ENCODE measurements at places on chromosomes 3 and 15.

DNA sequence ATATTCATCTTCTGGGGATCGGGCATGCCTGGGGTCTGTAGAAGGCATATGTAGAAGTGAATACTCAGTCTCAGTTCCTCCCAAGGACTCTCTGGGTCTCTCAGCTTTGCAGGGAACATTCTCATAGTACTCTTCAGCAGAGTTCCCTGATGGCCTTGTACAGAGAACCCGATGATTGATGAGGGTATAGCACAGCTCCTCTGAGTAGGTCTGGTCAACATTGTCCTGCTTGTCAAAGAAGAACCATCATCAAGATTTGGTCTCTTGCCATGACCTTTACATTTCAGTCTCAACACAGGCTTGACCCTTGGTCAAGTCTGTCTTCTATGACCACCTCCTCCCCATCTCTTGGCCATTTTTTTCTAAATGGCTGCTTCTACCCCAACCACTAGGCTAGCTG lies 9.5 kb downstream of the GCSAM start:
- DNase-seq, result no peak

GRCh38 chr3:46575577-46576222 lies 9.6 kb upstream of the LRRC2 start:
- DNase-seq, result no peak

DNA sequence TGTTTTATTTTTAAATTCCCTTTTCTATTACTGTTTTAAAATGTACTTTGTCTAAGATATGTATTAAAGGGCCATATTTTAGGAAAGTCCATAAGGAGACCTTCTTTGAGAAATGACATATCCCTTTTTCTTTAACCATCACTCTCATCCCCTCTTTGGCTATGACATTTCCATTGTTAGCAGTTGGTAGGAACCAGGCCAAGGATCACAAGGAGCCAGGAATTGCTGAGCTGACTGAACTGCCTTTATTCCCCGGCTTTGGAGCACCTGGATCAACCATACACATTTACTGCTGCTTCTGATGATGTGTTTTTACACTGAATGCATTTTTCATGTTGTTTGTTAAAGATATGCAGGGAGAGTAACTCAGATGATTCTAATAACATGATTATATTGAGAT lies 79.7 kb downstream of the HHLA2 start:
- no peak for DNase-seq

DNA sequence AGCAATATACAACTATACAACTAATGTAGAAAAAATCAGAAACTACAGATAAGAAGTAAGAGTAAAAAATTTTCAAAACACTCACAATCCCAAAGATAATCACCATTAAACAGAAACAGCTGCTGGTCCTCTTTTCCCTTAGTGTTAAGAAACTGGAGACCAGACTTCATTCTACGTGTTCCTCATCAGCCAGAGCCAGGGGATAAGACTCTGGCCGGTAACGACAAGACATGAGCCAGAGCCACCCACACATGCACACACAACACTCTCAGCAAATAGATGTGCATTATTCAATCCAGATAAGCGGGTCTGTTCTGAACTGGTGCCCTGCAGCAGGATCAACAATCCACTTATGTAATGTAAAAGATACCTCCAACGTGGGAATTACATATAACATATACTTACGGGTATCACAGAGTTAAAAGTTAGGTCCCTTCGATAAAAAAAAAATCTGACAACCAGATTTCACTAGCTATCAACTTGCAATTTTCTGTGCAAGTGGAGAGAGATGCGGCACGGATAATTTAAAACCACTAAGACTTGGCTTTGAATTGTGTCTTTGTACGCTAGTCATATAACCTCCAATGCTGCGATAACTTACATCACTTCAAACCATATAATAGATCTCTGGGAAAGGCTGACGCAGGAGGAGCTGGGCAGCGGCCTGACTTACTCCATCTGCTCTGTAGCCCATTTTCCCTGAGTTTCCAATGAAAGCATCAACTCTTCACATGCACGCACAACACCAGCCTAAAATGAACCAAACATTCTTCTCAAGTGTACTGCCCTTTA lies 17.8 kb downstream of the PRICKLE2 start:
- DNase-seq, result no peak

DNA sequence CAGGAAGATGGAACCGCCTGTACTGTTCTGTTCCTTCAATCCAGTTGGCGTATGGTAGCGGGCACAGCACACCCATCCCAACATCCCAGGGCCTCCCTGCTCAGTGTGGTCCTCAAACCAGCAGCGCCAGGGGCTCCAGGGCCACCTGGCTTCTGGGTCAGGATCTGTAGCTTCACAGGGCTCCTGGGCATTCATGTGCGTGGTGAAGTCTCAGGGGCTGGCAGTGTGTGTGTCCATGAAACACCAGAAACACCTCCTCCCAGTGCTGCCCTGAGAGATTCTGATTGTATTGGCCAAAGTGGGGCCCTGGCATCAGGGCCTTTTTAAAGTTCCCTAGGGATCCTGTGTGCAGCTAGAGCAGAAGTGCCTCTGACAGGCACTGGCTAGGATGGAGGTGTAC lies 42.1 kb downstream of the ABTB1 start:
- no peak for DNase-seq

GRCh38 chr3:189466004-189466403 lies 165.2 kb upstream of the TP63 start:
- no peak for DNase-seq

GRCh38 chr3:27532426-27533260 lies 48.5 kb upstream of the SLC4A7 start:
- DNase-seq, result no peak

GRCh38 chr15:43251185-43251870 lies 15.4 kb downstream of the TGM5 start:
- DNase-seq, result no peak

- DNase-seq, result peak; percentile 13
These were observed 24.6 kb upstream of the DMXL2 start for GRCh38 chr15:51647128-51647562.

DNA sequence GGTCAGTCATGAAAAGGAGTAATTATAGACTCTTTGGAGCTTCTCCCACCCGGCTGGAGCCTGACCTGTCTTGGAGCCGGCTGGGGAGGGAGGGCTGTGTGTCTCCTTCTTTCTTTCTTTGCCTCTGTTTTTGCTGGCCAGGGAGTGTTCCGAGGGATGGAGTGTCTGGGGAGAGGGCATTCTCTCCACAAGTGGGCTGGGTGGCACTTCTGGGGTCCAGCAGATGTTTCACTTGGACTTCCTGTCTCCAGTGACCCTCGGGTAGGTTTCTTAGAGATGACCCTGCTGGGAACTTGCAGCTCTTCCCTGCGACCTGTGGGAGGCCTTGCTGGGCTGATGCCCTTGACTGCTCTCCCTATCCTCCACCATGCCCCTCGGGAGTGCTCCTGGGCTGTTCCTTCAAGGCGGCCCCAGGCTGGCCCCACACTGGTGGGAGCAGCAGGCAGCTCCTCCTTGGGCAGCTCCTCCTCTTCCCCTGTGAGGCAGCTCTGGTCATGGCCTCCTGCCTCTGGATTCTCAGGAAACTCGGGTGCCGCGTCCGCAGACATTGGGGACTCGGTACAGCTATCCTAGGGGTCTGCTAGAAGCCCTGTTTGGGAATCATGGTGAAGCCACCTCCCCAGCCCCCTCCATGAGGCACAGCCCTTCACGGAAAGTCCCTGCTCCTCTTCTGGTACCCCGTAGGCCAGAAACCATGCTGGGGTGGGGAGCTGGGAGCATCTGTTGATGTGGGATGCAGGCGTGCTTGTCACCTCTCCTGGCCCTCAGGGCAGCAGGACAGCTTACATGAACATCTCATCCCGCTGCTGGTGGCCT lies 44.9 kb downstream of the APBA2 start:
- DNase-seq, result no peak

DNA sequence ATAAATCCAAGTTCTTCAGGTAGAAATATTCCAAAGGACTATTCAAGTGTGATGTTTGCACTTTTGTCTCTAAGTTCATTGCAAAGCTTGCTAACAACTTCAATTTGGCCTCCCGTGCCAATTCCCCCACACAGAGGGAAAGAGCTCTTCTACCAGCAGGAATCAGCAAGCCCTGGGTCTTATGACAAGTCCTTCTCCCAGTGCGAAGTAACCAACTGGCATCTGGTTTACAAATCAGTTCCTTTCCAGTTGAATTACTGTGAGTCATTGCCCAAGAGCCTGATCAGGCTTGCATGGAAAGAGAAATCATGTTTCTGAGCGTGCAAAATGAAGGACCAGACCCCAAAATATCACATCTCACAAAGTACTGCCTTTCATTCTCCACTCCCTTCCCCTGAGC lies 62.7 kb upstream of the SLCO3A1 start:
- no peak for DNase-seq

DNA sequence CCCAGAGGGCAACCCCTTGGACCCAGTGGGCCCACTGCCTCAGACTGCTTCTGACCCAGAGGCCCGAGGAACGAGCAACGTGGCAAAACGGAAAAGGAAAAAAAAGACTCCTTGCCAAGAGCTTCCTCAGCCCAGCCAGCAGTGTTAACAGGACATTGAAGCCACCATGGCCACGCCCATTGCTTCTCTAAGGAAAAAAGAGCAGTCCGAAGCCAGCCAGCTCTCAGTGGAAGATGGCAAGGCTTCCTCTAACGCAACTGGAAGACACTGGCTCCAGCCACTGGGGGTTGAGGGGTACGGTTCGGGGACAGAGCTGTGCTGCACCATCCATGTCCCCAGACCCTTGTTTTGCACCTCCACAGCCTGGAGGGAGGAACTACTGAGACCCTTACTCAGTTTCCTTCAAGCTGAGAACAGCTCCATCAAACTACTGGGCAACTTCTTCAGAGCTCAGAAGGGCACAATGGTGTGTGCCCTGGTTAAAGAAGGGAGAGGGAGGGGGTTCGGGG lies 10.7 kb downstream of the BMF start:
- DNase-seq, result no peak

DNA sequence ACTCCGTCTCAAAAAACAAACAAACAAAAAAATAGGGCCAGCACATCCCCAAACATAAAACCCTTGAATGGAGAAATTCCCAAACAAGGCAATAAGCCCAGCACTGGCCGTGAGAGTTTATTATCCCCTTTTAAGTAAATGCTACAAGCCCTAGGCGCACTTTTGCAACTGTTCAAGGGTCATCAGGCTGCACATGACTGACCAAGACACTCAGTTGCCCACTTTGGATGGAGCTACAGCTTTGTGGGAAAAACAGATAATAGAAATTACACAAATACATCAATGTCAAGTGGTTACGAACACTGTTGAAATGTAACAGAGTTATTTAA lies 33.7 kb upstream of the ZNF445 start:
- no peak for DNase-seq

DNA sequence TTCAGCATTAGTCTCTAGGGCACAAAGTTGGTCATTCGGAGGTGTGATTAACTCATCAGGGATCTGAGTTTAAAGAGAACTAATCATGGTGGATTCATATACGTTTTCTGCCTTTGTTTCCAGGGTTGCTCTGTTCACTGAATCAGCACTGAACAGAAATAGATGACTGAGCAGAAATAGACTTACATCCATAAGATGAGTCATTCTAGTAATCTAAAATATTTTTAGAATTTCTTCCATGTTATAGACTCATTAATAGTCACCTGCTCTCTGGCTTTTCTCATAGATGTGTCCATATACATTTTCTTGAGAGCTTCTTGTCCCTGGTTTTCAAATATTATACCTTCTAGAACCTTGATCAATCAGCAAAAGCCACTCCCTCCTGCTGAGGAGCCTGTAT lies 837.6 kb upstream of the DPPA4 start:
- no peak for DNase-seq
